NCI-H1105 (cell line): ENCODE measurements at places on chromosomes 2 and 18.

- peak; percentile 20 for DNase-seq
These were observed 148.8 kb upstream of the SRD5A2 start for GRCh38 chr2:31729442-31730092.

- DNase-seq: no peak
These were observed 20.9 kb downstream of the DHRS9 start for GRCh38 chr2:169090133-169090820.

- DNase-seq: no peak
These were observed 377.3 kb downstream of the LNPK start for GRCh38 chr2:175624785-175625184.

GRCh38 chr2:149552226-149552625 is 35.3 kb downstream of the MMADHC start:
- DNase-seq: no peak

- DNase-seq: no peak
These were observed 112.6 kb downstream of the GAREM1 start for GRCh38 chr18:32358075-32358474.

- DNase-seq: no peak
These were observed 256.8 kb downstream of the NEDD4L start for GRCh38 chr18:58300867-58301266.

DNA sequence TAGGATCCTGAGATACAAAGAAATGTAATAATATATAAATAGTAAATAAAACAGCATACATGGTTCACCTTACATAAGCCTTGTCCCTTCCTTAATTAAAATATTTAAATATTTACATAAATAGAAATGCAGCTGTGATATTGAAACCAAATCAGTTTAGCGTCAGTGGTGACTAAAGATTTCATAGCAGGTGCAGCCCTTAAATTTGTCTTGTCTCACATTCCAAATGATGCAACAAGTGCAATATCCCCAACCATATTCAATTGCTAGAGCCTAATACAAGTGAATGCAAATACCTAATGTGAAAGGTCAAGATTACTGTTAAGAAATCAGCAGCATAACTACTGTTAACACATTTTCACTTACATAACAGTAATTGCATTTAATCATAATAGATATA is 539.5 kb downstream of the NYAP2 start:
- DNase-seq: no peak
